Memory B cell (primary cell): ENCODE measurements at places on chromosomes 2 and 18.

DNA sequence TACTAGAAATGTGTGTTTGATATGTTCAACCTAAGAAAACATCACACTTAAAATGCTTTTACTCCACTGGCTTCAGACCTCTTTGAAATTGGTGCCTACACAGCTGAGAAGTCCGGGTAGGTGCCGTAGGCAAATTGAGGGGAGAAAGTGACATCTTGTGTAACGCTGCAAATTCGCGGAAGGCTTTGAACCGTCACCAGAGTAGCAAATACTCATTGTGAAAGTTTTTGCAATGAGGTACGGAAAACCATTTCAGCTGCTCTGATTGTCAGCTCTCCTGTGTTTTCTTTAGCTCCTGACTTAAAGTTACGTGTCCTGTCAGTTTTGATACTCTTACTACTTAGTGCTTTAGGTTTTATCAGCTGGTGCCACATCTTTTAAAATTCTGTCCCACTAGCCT, 224.5 kb downstream of the FAM210A start:
- peak overlapping the region; percentile 21 for H3K27ac ChIP-seq
- DNase-seq, result no peak
- H3K4me3 ChIP-seq, result peak overlapping the region; percentile 56
- peaks cover 18% of the 10 kb centered on the region for H3K4me1 ChIP-seq

DNA sequence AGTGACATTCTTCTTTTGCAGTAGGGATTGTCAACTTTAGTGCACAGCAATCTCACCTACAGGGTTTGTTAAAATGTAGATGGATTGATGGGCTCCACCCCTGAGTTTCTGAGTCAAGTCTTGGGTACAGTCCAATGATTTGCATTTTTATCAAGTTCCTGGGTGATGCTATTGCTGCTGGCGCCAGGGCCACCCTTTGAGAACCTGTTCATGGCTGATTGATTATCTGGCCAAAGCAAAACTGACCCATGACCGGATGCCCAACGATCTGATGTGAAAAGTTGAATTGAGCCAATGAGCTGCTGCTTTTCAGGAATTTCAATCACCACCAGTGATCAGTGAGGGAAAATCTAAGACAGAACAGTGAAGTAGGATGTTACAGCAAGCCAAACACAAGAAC, 675.3 kb downstream of the TMEM182 start:
- H3K27me3 ChIP-seq, result no peaks in the 10 kb centered on the region
- DNase-seq, result no peak
- no peaks in the 10 kb centered on the region for H3K36me3 ChIP-seq
- peaks cover 2% of the 10 kb centered on the region for H3K4me1 ChIP-seq

DNA sequence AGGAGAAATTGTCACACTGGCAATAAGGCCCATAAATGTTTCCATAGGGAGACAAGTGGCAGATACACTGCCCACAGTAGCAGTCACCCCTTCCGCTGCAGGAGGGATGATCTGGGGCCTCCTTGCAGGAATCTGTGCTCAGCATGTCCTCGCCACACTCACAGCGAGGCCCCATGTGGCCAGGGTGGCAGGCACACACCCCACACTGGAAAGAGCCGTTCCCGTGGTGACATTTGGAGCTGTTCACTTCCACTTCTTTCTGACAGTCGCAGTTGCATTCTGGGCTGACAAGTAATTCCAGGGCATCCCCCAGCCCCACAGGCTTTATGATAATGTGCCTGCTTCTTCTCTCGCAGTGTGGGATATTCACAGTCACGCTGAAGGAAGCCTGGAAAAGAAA, 62.6 kb downstream of the ITGB6 start:
- H3K4me1 ChIP-seq, result no peaks in the 10 kb centered on the region
- no peak overlapping the region for H3K27ac ChIP-seq
- H3K27me3 ChIP-seq, result peaks cover 6% of the 10 kb centered on the region
- no peaks in the 10 kb centered on the region for H3K36me3 ChIP-seq
- no peak for DNase-seq
- H3K4me3 ChIP-seq, result no peak overlapping the region

GRCh38 chr2:217773539-217773938, 229.3 kb downstream of the TNS1 start:
- H3K4me1 ChIP-seq, result no peaks in the 10 kb centered on the region
- no peak overlapping the region for H3K27ac ChIP-seq
- no peak overlapping the region for H3K4me3 ChIP-seq
- H3K36me3 ChIP-seq, result peaks cover 3% of the 10 kb centered on the region
- DNase-seq, result no peak
- H3K27me3 ChIP-seq, result peaks cover 10% of the 10 kb centered on the region

- peaks cover 3% of the 10 kb centered on the region for H3K27me3 ChIP-seq
- H3K4me1 ChIP-seq, result no peaks in the 10 kb centered on the region
- no peak overlapping the region for H3K4me3 ChIP-seq
These were observed 13.2 kb upstream of the SULT1C3 start for GRCh38 chr2:108226564-108226963.

DNA sequence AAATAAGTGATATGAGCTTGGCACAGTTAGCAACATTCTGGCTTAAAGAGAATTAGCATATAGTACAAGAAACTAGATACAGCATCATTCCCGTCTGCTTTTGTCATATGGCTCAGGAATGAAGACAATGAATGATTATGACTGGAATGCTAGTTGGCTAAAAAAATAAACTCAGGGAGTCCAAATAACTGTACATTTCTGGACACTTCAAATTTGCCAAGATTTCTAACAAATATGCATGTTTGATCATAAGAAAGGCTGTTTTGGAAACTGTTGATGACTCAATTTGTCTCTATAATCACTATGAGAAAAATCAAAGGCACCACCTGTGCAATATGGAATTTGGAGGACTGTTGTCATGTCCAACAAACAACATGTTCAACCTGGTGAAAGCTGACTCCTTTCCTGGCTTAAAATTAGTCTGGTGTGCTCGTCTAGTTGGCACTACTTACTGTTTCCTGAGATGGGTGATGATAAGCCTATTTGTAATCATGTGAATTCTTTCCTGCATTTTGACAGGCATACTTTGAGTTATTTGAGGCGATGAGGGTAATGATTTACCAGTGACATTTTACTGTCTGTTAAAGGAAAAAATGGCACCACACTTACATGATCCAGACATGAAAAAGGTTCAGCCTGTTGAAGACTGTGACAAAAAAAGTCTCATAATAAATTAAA, 133.9 kb upstream of the CDH20 start:
- DNase-seq, result no peak
- no peaks in the 10 kb centered on the region for H3K36me3 ChIP-seq
- no peaks in the 10 kb centered on the region for H3K27me3 ChIP-seq
- no peak overlapping the region for H3K4me3 ChIP-seq
- no peaks in the 10 kb centered on the region for H3K4me1 ChIP-seq
